ENCODE measurements at places on chromosomes 5 and 9. TPM values are rescaled to one million over a fixed set of nuclear protein-coding genes. Genes with fewer than 3 reads are reported as not detected.

DNA sequence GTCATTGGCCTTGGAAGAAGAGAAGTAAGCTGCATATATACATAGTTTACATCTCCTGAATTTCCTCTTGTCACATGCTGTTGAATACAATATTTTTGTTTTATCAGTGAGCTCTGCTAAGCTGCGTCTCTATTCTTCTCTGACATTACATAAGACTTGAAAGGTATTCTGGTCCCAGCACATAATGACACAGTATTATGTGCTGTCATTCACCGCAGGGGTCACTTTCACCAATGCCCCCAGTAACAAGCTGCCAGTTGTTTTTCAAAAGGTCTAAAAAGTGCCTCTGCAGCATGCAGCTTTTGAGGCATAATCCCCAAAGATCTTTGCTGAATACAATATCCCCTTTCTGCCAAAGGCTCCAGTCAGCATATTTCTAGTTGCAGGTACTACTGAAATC is 349.0 kb upstream of the FAM174A start:
- no peak for DNase-seq

- DNase-seq, result no peak
These were observed 345.1 kb downstream of the SPATA31D1 start for GRCh38 chr9:82333671-82334070.

DNA sequence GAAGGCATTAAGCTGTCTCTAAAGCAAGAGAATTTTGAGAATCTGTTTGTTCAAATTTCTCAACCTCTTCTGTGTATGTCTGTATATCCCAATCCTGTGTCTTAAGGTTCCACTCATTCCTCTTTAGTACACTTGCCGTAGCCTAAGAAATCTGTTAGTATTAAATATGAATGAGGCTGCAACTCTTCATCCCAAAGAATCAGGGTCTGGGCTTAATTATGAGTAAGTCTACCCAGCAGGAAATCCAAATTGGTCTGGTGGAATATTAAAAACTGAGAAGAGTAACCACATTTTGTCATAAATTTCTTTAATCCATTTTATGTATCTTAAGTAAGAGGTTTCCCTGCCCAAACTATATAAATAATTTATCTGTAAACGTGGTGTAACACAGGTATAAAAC is 1171.2 kb downstream of the CDH12 start:
- DNase-seq, result no peak

- DNase-seq, result no peak
These were observed 91.8 kb upstream of the DAPK1 start for GRCh38 chr9:87405677-87406542.

DNA sequence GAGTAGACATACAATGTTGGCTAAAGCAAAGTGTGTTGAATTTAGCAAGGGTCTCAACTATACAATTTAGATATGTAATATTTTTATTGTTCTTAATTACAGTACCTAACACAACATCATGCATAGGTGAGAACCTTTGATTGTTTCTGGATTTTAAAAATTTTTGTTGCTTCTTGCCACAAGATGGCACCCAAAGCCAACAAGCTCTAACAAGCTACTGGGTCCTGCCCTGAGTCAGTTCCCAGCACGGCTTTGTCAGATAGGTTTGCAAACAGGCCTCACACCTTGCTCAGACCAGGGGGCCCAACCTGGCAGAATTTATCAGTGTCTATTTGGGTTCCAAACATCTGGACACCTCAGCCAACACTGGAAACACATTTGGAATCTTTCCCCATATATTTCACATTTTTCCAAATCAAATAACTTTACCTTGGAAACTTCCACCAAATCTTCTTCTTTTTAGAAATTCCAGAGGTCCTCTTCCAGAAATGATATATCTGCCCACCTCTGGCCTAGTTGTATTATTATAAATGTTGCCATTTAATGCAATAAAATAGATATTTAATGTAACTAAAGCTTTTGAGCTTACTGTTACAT is 49.5 kb upstream of the EGFLAM start:
- DNase-seq, result no peak

SVEP1 gene
- total RNA-seq, result 16.9 TPM

ITGA1 gene
- total RNA-seq, result 25.2 TPM

TAF11L9 gene
- total RNA-seq, result not detected

HSDL2 gene
- 41.1 TPM for total RNA-seq

FAM78A gene
- 0.85 TPM for total RNA-seq

Measured in left colon (tissue), 2 donors.